ENCODE measurements at places on chromosomes 6 and 20.

DNA sequence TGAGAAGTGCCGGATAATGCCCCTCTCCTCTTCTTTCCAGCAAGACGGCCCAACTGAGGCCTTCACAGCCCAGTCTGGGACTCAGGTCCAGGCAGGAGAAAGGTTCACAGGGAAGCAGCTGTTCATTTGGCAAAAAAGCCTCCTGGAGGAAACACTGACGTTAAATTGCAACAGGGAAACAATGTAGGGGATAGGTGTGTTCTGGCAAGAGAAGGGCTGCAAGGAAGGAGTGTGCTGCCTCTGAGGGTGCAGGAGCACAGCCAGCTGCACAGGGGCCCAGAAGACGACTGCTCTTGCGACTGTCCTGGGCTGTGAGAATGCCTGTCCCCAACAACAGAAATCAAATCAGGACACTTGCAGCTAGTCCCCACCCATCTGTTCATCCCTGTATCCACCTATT lies 70.6 kb upstream of the PMEPA1 start:
- no peak for DNase-seq

GRCh38 chr6:10305790-10306415 lies 109.0 kb downstream of the TFAP2A start:
- no peak for DNase-seq

- DNase-seq: no peak
Measured at GRCh38 chr6:38306931-38307330, 332.8 kb downstream of the BTBD9 start.

GRCh38 chr6:85126485-85127167 lies 323.3 kb upstream of the NT5E start:
- DNase-seq: no peak

GRCh38 chr6:54217018-54217417 lies 91.2 kb upstream of the TINAG start:
- DNase-seq: no peak

- no peak for DNase-seq
Measured at GRCh38 chr20:48102931-48103660, 317.8 kb upstream of the SULF2 start.

DNA sequence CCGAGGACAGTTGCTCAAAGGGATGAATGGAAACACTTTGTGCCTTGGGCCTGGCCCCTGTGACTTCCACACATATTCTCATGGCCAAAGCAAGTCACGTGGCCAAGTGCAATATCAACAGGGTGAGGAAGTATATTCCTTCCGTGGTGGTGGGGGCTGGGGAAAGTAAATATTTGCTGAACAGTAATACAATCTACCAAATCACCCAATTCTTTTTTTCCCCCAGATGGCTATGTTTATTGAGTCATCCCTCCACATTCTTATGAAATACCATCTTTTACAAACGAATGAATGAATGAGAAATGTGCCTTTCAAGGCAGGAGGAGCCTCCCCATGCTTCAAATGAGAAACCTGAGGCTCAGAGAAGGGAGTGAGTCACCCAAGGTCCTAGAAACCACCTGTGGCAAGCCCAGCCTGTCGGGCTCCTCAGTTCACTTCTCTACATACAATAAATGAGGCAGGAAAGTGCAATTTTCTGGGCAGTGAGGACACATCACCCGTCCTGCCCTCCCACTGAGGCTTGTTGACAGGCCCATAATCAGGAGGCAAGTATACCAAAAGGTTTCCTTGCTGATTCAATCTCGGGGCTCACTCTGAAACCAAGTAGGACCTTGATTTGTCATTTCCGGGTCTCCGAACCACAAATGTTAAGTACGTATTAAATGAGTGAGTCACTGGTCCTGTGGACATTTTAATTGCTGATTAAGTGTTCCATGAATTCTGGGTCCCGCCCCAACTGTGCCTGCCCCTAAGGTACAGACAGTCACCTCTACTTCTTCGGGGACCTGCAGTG lies 25.3 kb upstream of the TOP1 start:
- DNase-seq: peak; percentile 82

- DNase-seq: no peak
Measured at GRCh38 chr6:88807622-88808021, 155.8 kb downstream of the RNGTT start.

GRCh38 chr20:44781118-44781517 lies 29.2 kb downstream of the RIMS4 start:
- no peak for DNase-seq

DNA sequence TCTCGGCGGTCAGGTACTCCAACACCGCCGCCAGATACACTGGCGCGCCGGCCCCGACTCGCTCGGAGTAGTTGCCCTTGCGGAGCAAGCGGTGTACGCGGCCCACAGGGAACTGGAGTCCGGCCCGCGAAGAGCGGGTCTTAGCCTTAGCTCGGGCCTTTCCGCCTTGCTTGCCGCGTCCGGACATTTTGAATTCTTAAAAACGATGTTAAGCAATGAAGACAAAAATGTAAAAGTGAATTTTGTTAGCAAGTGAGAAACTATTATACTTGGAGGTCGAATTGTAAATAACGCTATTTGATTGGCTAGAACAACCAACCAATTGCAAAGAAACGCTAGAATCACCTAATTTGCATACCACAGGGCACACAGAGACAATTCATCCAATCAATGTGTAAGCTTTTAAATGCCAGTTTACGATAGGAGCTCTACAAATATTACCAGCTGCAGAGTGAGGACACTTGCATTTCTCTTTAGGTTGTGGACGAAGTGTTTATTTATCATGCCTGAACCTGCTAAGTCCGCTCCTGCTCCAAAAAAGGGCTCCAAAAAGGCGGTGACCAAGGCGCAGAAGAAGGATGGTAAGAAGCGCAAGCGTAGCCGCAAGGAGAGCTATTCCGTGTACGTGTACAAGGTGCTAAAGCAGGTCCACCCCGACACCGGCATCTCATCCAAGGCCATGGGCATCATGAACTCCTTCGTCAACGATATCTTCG lies 112.0 kb downstream of the HFE start:
- peak; percentile 49 for DNase-seq

GRCh38 chr6:26029857-26030653 lies 57.2 kb upstream of the HFE start:
- DNase-seq: no peak

- DNase-seq: no peak
Measured at GRCh38 chr20:32855387-32855786, 3.3 kb upstream of the EFCAB8 start.

DNA sequence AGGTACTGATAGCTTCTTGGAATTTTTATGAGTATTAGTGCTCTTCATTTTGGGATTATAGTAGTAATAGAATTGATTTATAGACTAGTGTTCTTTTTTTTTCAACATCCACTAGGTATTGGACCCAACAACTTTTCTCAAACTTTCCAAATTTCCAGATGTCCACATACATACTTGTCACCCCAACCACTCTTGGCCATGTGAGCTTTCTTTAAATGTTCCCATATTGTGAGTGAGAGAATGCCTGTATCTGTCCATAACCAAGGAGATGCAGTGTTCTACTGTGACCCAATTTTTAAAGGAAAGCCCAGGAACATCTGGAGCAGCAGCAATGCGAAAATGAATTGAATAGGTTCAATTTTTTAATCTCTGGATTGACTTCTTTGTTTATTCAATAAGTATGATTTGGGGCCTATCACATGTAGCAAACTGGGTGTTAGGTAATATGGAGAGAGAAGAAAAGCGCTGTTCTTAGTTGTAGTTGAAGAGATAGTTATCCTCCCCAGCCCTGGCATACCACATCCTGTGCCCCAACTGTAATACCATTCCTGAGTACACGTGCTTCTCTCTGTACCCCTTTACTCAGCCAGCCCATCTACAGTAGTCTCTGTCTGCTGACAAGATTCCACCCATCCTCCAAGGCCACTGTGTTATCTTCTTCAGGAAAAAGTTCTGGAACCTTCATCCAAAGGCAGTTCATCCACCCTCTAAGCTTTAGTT lies 116.8 kb upstream of the SUPT3H start:
- no peak for DNase-seq

DNA sequence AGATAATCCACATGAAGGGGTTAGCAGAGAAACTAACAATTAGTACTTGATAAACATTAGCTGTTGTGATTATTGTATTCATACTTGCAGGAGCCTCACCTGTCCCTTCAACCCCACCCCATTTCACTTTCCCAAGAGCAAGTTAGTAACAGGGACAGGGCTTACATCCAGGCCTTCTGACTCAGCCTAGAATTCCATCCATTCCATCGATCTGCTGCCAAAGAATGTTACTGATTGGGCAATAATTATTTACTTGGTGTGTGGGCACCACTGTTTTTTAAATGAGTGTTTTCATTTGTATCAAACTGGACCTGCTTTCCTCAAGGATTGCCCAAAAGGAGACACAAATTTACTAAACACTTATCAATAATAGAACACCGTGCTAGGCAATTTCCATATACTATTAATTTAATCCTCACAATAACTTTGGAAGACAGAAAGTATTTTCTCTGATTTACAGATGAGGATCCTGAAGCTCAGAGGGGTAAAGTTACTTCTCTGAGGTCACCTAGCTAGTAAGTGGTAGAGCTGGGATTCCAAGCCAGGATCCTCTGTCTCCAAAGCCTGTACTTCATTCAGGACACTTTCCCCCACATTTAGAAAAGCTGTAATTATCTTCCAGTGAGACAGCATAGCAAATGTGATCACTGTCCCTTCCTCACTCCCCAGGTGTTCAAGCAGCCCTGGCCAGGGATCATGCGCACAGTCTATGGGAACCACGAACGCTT lies 32.8 kb downstream of the GSS start:
- DNase-seq: no peak

DNA sequence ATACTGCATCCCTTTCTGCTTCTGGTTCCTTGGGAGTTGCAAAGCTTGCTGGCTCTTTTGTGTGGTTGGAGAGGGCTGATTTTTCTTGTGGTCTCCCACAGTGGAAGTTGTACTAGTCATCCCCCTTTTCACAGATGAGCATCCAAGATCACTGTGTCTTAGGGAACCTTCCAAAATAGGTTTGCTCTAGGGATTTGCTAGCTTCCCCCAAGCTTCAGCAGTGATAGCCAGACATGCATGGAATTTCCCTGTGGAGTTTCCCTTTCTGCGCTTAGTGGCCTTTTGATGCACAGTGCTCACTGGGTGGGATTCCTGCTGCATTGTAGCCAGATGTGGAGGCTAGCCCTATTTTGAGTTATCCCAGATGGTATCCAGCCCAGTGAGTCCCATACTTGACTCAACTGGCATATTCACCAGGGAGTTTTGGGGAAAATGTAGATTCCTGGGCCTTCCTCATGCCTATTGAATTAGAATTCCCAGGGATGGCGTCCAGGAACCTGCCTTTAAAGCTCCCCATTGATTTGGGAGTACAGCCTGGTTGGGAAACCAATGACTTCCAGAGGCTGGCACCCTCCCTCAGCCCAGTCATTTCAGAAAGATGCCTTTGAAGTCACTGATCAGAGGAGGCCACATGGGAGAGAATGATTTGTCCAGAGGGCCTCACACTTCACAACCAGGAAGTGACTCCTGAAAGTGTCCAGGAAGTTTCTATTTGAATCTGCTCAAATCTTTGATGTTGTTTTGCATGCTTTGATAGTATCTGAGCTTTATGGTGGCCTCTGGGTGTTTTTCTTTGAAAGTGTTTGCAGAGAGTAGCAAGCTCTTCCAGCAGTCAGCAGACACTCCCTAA lies 25.9 kb downstream of the PPARD start:
- DNase-seq: no peak
